ENCODE measurements at places on chromosomes 4 and X.
A peak's percentile ranks its signal among the peaks of the same experiment; 100 is the strongest.

GRCh38 chr4:128916832-128917231 is 107.3 kb downstream of the JADE1 start:
- no peak for DNase-seq

- DNase-seq = no peak
Measured at GRCh38 chr4:75679876-75680575, 6.8 kb upstream of the G3BP2 start.

DNA sequence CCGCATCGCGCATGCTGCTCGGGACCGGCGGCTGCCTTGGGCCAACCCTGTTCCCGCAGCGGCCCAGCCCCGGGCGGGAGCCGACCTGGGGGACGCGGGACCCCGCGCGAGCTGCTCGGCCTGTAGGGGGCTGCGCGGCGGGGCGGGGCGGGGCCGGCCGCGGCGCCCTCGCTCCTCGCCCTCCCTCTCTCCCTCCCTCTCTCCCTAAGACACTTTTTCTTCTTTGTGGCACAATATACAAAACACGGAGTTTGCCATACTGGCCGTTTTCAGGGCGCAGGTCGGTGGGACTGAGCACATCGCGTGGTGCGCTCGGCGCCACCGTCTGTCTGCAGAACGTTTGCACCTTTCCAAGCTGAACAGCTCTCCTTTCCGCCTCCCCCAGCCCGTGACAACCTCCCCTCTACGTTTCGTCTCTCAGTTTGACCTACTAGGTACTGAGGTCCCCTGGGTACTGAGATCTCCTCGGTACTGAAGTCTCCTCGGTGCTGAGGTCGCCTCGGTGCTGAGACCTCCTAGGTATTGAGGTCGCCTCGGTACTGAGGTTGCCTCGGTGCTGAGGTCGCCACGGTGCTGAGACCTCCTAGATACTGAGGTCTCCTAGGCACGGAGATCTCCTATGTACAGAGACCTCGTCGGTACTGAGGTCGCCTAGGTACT is 261.1 kb upstream of the PLCXD1 start:
- DNase-seq = no peak

DNA sequence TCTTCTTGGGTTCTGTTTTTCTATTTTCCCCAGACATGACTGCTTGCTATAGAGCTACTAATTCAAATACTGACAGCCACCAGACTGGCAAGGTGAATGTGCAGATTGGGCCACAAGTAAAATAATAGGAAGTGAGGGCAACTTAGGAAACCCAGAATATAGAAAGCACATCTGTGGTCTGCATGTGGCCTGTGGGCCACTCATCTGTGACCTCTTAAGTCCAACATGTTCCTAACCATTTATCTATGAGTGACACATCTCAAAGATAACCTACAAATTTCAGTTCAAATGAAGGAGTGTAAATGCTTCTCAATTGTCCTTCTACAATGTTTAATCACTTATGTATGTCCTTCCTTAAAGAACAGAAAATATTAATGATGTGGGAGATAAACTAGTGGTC is 128.9 kb downstream of the REELD1 start:
- DNase-seq = no peak

DNA sequence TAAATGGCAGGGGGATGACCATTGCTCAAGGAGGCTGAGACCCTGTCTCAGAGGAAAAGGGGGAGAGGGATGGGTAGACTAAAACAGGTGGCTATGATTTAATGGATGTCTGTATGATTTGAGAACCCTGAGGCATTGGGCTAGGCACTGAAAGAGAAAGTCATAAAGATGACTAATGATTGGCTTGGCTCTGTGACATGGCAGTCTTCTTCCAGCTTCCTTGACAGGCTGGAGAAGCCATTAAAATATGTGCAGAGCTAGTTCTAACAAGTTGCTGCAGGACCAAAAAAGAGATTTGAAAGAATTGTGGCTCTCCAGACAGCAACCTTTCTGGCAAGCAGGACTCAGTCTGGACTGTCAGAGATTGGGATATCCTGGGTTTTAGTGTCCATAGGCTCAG is 53.6 kb downstream of the AMER1 start:
- DNase-seq = no peak

GRCh38 chr4:156764145-156764544 is 207.5 kb downstream of the PDGFC start:
- no peak for DNase-seq

DNA sequence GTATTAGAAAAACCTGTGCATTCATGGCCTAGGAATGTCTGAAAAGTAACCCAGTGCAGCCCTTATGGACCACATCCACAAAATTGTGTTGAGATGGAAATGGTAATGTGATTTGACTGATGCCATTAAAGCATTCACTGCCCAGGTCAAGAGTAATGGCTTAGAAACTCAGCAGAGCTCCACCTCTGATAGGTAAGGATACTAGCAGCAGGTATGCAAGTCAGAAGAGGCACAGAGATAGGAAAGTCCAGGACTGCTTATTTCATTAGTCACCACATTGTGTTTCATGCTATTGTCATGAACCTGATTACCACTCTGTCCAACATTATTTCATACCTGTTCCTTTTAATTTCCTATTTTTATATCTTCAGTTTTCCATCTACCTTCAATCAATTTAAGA is 2042.2 kb downstream of the ARAP2 start:
- DNase-seq = no peak

GRCh38 chr4:23733476-23733875 is 156.4 kb downstream of the PPARGC1A start:
- DNase-seq = no peak

DNA sequence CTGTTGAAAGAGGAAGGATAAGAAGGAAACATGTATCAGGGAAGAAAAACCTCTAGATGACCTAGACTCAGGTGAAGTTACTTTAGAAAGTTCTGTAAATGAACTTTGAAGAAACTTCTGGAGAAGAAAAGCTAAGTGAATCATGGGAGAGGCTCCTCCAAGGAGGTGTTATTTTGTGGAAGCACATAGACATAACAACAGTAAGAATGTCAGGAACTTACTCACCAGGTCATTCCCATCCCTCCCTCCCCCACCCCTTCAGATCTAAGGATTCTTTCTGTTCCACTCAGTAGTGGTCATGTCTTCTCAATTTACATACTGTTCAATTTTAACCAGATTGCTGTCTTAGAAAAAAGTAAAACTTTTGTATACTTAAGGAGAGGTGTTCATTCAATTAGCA is 310.5 kb upstream of the DDX53 start:
- DNase-seq = no peak

GRCh38 chrX:37349221-37350033 is at the start of gene PRRG1:
Gene PRRG1, plus strand, starts transcription at chrX:37349364. Its CDS starts 56,886 bp downstream, at chrX:37406250.
- DNase-seq = peak; percentile 80

DNA sequence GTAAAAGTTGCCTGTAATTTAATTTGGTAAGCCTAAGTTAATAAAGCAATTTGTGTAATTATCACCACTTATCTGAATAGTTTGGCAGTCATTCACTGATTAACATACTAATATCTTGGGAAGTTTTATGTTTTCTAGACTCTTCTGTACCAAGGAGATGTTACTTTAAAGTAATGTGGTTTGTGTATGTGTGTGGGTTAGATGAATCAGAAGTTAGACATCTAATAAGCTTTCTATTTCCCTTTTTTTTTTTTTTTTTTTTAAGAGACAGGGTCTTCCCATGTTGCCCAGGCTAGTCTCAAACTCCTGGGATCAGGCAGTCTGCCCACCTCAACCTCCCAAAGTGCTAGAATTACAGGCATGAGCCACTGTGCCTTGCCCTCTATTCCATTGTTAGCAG is 5.3 kb downstream of the SLAIN2 start:
- DNase-seq = no peak

DNA sequence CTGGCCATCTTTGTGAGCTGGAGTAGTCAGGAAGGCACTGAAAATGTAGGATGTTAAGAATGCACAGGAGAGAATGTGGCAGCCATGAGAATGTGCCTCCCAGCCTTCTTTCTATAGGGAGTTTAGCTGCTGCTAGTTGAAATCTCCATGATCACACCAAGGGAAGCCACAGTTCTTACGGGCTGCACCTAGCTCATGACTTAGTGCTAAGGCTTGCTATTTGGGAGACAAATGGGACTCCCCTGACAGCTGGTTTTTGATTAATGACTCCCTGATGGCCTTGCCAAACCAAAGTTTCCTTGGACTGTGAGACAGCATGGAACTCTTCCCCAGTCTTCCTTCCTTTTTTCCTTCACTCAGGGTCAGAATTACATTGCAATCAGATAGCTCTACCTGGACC is 9.2 kb downstream of the CTSO start:
- no peak for DNase-seq

DNA sequence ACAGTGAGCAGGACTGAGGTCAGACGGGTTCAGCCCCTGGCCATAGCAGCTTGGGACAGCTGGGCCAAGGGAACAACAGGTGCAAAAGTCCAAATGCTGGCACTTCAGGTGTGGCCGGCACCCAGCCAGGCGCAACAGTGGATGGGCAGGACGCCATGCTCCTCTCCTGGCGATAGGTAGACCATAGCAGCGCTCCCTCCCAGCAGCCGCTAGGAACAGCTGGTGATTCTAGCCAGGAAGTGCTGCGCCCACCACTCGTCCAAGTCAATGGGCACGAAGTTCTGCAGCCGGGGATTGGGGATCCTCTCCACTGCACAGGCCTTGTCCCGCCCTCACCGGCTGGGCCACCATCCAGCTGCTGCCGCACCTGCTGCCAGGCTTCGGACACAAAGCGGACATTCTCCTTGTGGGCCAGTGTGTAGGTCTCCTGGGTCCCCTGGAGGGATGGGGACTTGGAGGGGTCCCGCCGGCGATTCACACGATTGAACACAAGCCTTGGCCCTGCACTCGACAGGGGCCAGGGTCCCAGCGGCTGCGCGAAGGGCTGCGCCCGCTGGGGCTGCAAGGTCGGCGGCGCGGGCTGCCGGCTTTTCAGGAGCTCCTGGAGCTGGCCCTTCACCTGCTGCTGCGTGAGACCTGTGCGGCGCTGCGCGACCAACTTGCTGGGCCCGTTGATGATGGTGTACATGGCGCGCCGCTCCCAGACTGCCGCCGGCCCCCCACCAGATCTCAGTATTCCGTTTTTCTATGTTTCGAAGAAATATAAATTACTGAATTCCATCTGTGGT is 227.5 kb upstream of the STK26 start:
- no peak for DNase-seq

- no peak for DNase-seq
Measured at GRCh38 chrX:9708086-9708485, 57.6 kb downstream of the GPR143 start.

GRCh38 chrX:130895299-130895698 is 7.7 kb downstream of the ENOX2 start:
- no peak for DNase-seq

DNA sequence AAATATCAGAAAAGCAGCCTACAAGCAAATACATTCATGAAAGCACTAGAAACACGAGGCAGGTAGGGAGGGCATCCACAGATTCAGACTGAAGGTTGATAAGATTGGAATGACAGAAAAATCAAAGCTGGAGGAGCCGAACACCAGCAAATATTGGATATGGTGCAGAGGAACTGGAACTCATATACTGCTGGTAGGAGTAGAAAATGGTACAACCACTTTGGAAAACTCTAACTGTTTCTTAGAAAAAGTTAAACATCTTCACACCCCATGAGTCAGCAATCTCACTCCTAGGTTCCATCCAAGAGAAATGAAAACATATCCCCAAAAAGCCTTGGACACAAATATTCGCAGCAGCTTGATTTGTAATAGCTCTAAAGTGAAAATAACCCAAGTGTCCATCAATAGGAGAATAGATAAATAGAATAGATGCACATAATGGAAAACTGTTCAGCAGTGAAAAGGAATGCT is 27.1 kb downstream of the CD99L2 start:
- no peak for DNase-seq

GRCh38 chr4:108619372-108620100 is 840 bp upstream of the RPL34 start:
- DNase-seq = no peak

DNA sequence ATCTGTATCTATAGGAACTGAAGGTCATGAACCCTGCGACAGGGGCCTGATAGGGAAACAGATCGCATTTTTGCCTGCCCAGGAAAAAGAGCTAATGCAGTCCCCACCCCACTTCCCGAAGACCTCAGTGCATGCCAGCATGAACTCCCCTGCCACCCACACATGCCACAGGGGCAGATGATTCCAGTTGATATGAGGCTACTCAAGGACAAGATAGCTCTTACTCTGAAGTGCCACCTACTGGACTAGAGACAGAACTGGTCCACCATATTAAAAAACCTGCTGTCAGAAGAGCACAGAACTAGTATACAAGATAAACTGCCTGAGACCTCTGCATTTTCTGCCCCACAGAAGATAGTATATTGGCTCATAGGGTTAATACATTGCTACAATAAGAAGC is 68.0 kb downstream of the YIPF7 start:
- peak; percentile 4 for DNase-seq

DNA sequence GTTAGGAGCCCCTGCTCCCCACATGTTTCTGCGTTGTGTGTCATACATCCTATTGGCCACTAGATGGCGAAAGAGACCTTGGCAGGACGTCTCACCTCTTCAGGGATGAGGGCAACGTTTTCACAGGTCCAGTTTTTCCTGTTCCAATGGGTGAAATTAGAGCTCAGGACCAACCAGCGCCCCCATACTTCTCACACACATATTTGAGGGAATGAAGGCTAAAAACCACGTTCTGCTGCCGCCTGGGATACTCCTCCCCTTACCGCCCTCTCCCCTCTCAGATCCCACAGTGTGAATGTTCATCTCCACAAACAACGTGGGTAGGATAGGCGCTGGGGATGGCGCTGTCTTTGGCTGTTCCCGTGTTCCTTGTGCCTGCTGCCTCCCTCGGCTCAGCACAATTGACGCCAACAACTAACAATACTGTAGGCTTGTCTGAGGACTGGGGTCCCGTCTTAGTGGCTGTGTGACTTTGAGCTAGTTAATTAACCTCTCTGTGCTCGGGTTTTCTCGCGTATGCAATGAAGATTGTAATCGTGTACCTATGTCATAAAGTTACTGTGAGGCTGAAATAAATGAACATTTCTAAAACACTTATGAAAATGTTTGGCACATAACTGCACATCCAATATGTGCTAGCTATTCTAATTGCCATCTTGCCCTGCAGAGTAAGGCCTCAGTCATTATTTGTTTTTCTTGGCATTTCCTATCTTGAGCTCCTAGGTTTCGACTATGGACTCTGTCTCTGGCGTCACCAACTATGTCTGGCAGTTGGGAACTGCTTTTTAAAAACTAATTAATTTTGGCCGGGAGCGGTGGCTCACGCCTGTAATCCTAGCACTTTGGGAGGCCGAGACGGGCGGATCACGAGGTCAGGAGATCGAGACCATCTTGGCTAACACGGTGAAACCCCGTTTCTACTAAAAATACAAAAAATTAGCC is 181.3 kb upstream of the STK26 start:
- DNase-seq = peak; percentile 50

GRCh38 chr4:157803421-157803820 is 369.4 kb downstream of the GASK1B start:
- no peak for DNase-seq

GRCh38 chr4:148787831-148788477 is 345.7 kb upstream of the NR3C2 start:
- no peak for DNase-seq

DNA sequence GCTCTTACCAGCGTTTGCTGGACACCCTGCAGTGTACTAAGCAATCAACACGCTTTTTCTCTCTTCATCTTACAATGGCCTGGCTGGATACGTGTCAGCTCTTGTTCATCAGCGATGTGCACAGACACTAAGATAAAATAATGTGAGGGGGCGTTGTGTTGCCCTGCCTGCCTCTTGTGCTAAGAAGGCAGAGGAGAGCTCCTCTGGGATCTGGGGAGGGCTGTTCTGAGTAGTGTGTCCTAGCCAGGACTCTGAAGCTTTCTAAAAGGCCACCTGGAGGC is 49.7 kb downstream of the NELFA start:
- no peak for DNase-seq
